Body of pancreas (tissue), 4 donors: ENCODE measurements at places on chromosomes 11 and 22. TPM values are rescaled to one million over a fixed set of nuclear protein-coding genes. Genes with fewer than 3 reads are reported as not detected.
A peak's percentile ranks its signal among the peaks of the same experiment; 100 is the strongest.

Gene CRYBA4
- total RNA-seq: not detected

DNA sequence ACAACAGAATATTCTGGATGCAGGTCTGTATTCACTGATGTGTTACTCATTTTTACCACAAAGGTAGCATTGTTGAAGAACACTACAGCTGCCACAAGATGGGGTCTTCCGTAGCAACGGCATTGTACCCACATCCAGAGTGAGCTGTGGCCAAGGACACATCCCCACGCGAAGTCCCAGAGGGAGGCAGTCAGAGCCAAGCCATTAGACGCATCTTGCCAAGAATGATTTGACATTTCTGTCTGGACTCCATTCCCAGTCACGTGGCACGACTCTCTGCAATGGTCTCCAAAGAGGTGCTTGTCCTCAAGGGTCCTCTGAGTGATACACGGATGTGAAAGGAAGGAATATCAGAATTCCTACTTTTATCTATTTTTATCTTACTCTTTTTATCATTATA, 15.5 kb downstream of the OPCML start:
- H3K4me1 ChIP-seq: peaks cover 9% of the 10 kb centered on the region
- no peaks in the 10 kb centered on the region for H3K36me3 ChIP-seq

- H3K4me3 ChIP-seq: no peak overlapping the region
- no peaks in the 10 kb centered on the region for H3K4me1 ChIP-seq
- peaks cover 27% of the 10 kb centered on the region for H3K36me3 ChIP-seq
- no peak overlapping the region for H3K27ac ChIP-seq
- DNase-seq: no peak
- no peaks in the 10 kb centered on the region for H3K27me3 ChIP-seq
Measured at GRCh38 chr22:19398206-19398605, 33.3 kb downstream of the HIRA start.

Gene FXYD2
- total RNA-seq: 290 TPM

DNA sequence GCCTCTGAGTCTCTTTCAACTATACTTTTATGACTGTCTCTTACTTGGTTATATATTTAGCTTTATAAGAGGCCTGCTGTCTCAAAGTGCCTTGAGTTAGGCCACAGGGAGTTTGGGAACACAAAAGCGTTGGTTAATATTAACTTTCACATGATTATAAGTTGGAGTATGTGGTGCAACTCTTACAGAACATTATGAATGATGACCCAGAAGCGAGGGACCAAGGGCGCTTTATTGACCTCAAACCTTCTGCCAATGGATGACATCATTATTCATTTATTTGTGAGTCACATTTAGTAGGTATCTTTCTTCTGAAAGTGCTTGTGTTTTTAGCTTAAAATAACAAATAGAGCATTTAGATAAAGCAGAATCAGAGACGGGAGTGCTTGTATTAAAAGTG, 298.0 kb upstream of the ZC3H12C start:
- peak; percentile 34 for DNase-seq
- peaks cover 9% of the 10 kb centered on the region for H3K4me1 ChIP-seq
- peak overlapping the region; percentile 70 for H3K27ac ChIP-seq
- no peaks in the 10 kb centered on the region for H3K27me3 ChIP-seq

DNA sequence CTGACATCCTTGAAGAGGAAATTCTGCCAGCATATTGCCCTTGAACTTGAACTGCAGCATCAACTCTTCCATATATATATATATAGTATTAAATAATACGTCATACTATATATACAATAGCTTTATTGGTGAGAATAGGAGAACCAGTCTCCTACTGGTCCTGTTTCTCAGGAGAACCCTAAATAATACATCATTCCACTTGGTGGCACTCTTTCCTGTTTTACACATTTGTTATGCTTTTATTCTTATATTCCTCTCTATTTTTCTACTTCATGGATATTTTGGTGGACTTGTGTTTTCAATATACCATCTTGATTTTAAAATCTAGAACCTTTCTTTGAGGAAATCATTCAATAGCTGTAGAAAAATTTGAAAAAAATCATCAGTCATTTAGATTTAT, 193.3 kb downstream of the TRPC6 start:
- H3K4me1 ChIP-seq: no peaks in the 10 kb centered on the region
- no peak for DNase-seq
- no peak overlapping the region for H3K4me3 ChIP-seq
- H3K27ac ChIP-seq: no peak overlapping the region
- H3K36me3 ChIP-seq: no peaks in the 10 kb centered on the region

Gene PKP3
- total RNA-seq: 46.2 TPM

Gene KCNQ1
- 38.9 TPM for total RNA-seq

DNA sequence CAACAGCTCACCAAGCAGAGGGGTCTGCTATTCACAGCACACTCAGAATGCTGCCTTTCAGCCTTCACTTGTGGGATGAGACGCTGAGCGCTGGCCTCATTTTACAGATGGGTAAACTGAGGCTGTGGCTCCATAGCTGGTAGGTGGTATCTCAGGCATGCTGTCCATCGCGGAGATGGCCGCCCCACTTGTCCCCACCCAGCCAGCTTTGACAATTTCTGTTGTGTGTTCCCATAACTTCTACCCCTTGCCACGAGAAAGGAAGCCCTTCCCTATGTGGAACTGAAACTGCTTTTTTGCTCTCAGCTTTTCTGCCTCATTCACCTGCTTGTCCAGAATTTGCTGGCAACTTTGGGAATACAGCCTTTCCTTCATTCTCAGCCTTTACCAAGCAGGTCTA, 36.1 kb upstream of the NNMT start:
- H3K27me3 ChIP-seq: no peaks in the 10 kb centered on the region
- no peak for DNase-seq
- H3K27ac ChIP-seq: no peak overlapping the region
- H3K4me1 ChIP-seq: peaks cover 49% of the 10 kb centered on the region

- no peaks in the 10 kb centered on the region for H3K4me1 ChIP-seq
- H3K27me3 ChIP-seq: no peaks in the 10 kb centered on the region
- H3K36me3 ChIP-seq: peaks cover 9% of the 10 kb centered on the region
- H3K4me3 ChIP-seq: no peak overlapping the region
Measured at GRCh38 chr22:37762389-37762836, 45.3 kb upstream of the GCAT start.

DNA sequence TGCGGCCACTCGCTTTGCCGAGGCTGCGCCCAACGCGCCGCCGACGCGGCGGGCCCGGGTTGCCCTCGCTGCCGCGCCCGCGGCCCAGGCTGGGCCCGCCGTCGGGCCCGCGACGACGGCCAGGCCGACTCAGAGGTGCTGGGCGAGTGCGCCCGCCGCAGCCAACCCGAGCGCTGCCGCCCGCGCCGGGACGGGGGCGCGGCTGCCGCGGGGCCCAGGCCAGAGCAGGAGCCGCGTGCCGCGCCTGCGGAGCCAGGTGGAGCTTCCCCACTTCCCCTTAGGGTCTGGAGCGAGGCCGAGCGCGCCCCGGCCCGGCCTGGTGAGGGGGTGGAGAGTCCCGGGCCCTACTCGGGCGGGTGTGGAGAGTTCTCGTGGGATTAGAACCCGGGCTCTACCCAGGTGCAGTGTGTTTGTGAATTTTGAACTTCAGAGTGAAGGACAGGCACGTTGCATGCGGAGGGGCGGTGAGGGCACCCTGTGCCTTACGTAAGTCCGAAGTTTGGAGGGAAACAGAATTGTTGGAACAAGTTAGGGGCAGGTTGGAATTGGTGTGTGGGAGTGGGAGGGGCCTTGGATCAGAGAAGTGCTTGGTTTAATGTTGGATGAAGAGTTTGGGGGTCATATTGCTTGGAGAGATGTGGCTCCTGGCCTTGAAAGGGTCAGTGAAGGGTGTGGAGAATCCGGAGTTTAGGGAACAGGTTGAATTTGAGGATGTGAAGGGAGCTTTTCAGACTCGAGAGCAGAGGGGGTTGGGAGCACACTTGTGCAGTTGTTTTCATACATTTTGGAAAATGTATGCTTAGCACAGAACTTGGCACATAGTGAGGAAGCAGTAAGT, 697 bp downstream of the RNF169 start:
- no peak overlapping the region for H3K4me3 ChIP-seq
- peaks cover 40% of the 10 kb centered on the region for H3K4me1 ChIP-seq
- no peaks in the 10 kb centered on the region for H3K36me3 ChIP-seq
- H3K27ac ChIP-seq: peak overlapping the region; percentile 63
- H3K27me3 ChIP-seq: no peaks in the 10 kb centered on the region

Gene OR52N4
- not detected for total RNA-seq

GRCh38 chr11:47616726-47617416, 22.7 kb upstream of the C1QTNF4 start:
- no peaks in the 10 kb centered on the region for H3K27me3 ChIP-seq
- H3K4me3 ChIP-seq: no peak overlapping the region
- no peaks in the 10 kb centered on the region for H3K36me3 ChIP-seq
- no peaks in the 10 kb centered on the region for H3K4me1 ChIP-seq

- no peak overlapping the region for H3K27ac ChIP-seq
- no peaks in the 10 kb centered on the region for H3K4me1 ChIP-seq
- H3K4me3 ChIP-seq: no peak overlapping the region
- DNase-seq: no peak
- no peaks in the 10 kb centered on the region for H3K36me3 ChIP-seq
Measured at GRCh38 chr11:126978911-126979310, 21.7 kb downstream of the KIRREL3 start.

Gene PARVA
- total RNA-seq: 33.7 TPM

DNA sequence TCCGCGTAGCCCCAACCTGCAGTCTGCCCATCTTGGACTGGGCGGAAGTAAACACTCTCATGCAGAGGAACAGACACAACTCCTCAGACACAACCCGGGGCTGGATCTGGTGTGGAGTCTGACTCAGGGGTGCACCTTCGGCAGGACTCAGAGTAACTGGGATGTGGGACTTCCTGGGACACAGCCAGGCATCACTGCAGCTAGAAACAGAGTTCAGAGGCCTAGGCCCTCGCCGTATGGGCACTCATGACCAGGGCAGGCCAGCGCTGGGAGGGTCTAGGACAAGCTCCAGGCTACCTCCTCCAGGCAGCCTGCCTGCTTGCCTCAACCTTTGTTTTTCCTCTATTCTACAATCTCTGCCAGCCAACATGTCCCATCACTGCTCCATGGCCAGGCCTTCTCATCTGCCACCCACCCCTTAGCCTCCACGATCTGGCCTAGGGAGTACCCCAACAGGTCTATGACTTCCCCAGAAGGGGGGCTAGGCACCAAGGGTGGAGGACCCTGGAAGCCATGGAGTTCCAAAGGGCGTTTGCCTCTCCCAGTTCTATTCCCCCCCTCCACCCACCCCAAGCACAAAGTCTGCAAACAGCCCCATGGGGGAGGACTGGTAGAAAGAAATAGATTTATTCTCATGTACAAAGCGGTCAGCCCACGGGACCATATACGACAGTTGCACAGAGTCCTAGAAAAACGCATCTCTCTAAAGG, 98.5 kb downstream of the PDE2A start:
- H3K4me1 ChIP-seq: no peaks in the 10 kb centered on the region
- H3K36me3 ChIP-seq: no peaks in the 10 kb centered on the region
- DNase-seq: no peak
- H3K4me3 ChIP-seq: no peak overlapping the region

Gene OR5I1
- not detected for total RNA-seq

Gene KCNJ5
- total RNA-seq: 13.7 TPM

- H3K4me3 ChIP-seq: no peak overlapping the region
- no peak for DNase-seq
- H3K4me1 ChIP-seq: peaks cover 5% of the 10 kb centered on the region
- H3K27ac ChIP-seq: no peak overlapping the region
Measured at GRCh38 chr11:77418155-77418970, 55.5 kb downstream of the PAK1 start.

- peaks cover 30% of the 10 kb centered on the region for H3K4me1 ChIP-seq
- peak; percentile 39 for DNase-seq
- no peaks in the 10 kb centered on the region for H3K27me3 ChIP-seq
- H3K27ac ChIP-seq: no peak overlapping the region
Measured at GRCh38 chr11:119741369-119742262, 12.6 kb upstream of the NECTIN1 start.

DNA sequence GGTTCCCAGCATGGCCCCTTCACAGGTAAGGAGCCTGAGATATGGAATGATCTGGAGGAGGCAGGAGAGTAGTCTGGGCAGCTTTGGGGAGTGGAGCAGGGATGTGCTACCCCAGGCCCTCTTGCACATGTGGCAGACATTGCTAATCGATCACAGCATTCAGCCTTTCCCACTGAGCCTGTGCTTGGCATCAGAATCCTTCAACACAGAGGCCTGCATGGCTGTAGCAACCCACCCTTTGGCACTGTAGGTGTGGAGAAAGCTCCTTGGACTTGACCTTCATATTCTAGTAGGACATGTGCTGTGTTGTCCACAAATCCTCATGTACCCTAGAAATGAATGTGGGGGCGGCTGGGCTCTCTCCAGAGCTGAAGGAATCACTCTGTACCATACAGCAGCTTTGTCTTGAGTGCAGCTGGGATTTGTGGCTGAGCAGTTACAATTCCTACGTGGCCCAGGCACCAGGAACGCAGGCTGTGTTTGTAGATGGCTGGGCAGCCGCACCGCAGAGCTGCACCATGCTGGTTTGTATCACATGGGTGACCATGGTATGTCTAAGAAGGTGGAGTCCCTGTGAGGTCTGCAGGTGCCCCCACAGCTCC, 21.8 kb upstream of the PPP6R3 start:
- no peak overlapping the region for H3K27ac ChIP-seq
- no peak for DNase-seq
- H3K36me3 ChIP-seq: peaks cover 11% of the 10 kb centered on the region
- H3K27me3 ChIP-seq: no peaks in the 10 kb centered on the region

Gene LPXN
- 5.7 TPM for total RNA-seq

- no peaks in the 10 kb centered on the region for H3K27me3 ChIP-seq
- no peak for DNase-seq
- no peak overlapping the region for H3K4me3 ChIP-seq
Measured at GRCh38 chr11:65156926-65157325, 13.1 kb upstream of the SPDYC start.

DNA sequence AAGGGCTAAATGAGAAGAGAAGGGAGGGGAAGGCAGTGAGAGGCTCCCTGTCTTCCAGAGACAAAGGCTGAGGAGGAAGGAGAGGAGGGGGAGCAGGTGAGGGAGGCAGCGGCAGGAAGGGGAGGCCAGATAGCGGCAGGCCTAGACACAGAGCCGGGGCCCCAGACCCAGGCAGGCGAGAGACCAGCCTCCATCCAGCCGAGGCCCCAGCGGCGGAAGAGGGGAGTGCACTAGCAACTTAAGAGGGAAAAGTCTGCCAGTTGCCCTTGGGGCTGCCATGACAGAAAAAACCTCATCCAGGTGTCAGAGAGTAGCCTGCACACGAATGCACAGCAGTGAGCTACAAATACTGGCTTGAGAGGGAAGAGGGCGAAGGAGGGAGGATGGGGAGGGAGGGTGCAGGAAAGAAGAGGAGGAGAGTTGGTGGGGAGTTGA, 46.7 kb downstream of the IGLL1 start:
- no peaks in the 10 kb centered on the region for H3K27me3 ChIP-seq
- no peak for DNase-seq
- peaks cover 11% of the 10 kb centered on the region for H3K4me1 ChIP-seq
- H3K36me3 ChIP-seq: no peaks in the 10 kb centered on the region

Gene HEPACAM
- 0.26 TPM for total RNA-seq

DNA sequence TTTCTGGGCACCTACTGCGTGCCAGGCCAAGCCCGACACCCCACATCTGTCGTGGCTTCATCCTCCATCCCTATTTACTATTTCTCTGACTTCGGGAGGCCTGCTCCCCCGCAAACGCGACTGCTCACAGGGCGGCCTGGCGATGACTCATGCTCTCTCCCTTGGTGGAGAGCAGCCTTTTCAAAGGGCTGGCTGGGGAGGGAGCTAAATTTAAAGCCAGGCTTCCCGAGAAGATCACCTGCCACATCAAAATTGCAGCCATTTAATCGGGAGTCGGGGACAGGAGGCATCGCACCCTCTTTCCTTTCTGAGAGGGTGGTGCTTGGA, 24.9 kb upstream of the SHISAL1 start:
- no peak overlapping the region for H3K4me3 ChIP-seq
- H3K4me1 ChIP-seq: no peaks in the 10 kb centered on the region
- peaks cover 6% of the 10 kb centered on the region for H3K27me3 ChIP-seq
- H3K36me3 ChIP-seq: no peaks in the 10 kb centered on the region
- no peak for DNase-seq

Gene C11orf65
- total RNA-seq: 1.6 TPM

Gene OR10D3
- not detected for total RNA-seq

GRCh38 chr22:37806409-37807333, 1.1 kb upstream of the GCAT start:
- peak overlapping the region; percentile 87 for H3K27ac ChIP-seq
- no peak for DNase-seq
- no peaks in the 10 kb centered on the region for H3K36me3 ChIP-seq
